ENCODE measurements at places on chromosomes 3 and 15.
A peak's percentile ranks its signal among the peaks of the same experiment; 100 is the strongest.

- DNase-seq, result no peak
These were observed 29.4 kb downstream of the NR2F2 start for GRCh38 chr15:96359616-96360521.

- DNase-seq, result no peak
These were observed 664 bp upstream of the PIK3CA start for GRCh38 chr3:179147514-179147872.

- DNase-seq, result no peak
These were observed 354.9 kb downstream of the RSL24D1 start for GRCh38 chr15:54841701-54842305.

DNA sequence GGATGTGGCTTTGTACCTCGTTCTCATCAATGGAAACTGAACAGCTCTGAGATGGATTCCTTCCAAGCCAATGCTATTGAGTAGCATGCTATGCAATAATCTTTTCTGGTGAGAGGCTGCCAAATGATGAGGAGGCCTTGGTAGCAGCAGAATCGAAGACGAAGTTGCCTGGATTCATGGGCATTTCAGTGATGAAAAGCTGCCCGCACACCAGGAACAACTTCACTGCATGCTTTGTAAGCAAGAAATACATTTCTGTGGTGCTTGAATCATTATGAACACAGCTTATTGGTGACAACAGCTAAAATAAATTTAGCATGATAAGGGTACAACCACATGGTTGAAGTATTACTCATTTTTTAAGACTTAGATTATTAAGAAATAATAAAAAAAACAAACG is 246.8 kb upstream of the ROBO1 start:
- DNase-seq, result no peak

GRCh38 chr3:176193032-176193730 is 1004.1 kb downstream of the TBL1XR1 start:
- DNase-seq, result no peak

DNA sequence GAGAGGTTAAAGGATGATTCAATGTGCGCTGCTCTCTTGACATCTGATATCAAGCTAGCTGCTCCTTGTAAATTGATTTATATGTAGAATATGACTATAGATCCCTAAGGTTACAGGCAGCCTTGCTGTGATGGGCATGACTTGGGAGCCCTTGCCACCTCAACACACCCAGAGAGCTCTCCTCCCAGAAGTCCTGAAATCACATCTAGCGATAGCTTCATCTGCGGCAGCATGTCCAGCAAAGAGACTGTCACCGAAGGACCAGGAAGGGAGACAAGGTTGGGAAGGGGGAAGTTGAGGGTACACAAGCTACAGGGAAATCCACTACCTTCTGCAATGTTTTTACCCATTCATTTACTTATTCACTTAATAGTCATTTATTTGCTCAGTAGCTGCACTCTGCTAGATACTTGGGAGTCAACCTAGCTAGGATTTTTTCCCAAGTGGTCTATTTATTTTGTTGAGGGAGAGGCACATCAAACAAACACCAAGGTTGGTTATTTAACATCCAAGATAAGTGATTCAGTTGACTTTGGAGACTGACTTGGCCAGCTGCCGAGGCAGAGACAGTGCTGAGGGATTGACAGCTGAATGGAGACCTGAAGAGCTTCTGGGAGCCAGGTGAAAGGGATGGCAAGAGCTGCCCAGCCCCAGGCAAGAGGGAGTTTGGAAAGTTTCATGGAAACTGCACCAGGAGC is 205.8 kb upstream of the IL12A start:
- no peak for DNase-seq

- no peak for DNase-seq
These were observed 11.1 kb upstream of the ROPN1B start for GRCh38 chr3:125957674-125958510.

GRCh38 chr3:71600646-71601288 is 17.2 kb upstream of the FOXP1 start:
- DNase-seq, result no peak

DNA sequence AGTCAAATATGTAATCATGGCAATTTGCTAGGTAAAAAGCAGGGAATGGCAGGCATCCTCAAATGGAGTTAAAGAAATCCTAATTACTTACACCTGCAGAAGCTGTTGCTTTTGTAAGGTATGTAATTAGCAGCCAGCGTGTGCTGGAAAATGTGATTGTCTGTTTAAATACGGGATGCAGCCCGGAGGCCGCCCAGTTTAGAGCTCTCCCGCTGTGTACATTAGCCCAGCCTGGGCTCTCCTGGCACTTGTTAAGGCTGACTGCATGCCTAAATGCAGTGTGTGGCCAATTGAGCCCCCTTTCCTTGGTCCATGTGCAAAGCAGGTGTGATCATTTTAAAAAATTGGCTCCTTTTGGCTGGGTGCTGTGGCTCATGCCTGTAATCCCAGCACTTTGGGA is 9.0 kb downstream of the DPH3 start:
- DNase-seq, result no peak

GRCh38 chr3:25448750-25449692 is 21.0 kb downstream of the RARB start:
- DNase-seq, result peak; percentile 33

GRCh38 chr3:158961471-158961870 is 159.6 kb downstream of the MFSD1 start:
- DNase-seq, result no peak

- no peak for DNase-seq
These were observed 32.4 kb downstream of the SCN5A start for GRCh38 chr3:38617137-38617536.

DNA sequence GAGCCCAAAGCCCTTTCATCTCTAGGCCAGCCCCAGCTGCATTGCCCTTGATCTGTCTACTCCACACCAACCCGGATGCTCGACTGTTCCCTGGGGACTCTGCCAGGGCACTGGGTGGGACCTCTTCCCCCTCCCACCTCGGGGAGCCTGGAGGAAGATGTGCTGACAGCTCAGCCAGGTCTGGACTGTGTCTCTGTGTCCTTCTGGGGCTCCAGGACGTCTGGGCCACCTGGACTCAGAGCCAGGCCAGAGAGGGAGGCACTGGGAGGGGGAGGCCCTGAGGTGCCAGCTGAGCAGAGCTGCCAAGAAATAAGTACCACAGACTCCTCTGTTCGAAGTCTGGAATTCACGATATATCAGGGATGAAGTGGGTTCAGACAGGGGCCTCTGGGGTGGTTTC is 5.8 kb upstream of the HCN4 start:
- DNase-seq, result no peak

- DNase-seq, result no peak
These were observed 62.2 kb downstream of the SOX2 start for GRCh38 chr3:181773921-181774320.

GRCh38 chr3:159761369-159761768 is 227.3 kb upstream of the IL12A start:
- no peak for DNase-seq

GRCh38 chr3:46942076-46942475 is 34.5 kb downstream of the CCDC12 start:
- no peak for DNase-seq

DNA sequence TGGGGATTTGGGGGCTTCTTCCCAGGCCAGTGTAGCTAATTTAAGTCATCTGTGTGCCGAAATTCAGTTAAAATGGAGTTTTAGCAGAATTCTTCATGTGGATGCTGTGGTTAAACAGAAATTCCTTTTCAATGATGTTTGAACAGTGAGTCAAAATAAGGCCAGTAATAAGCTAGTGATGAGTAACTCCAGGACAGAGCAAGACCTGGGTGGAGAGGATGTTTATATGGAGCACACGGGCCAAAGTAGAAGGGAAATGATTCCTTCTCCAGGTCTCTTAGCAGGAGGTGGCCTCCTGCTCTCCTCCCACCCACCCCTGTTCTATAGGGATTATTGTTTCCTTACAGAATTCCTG is 31.9 kb upstream of the UACA start:
- DNase-seq, result peak; percentile 84

DNA sequence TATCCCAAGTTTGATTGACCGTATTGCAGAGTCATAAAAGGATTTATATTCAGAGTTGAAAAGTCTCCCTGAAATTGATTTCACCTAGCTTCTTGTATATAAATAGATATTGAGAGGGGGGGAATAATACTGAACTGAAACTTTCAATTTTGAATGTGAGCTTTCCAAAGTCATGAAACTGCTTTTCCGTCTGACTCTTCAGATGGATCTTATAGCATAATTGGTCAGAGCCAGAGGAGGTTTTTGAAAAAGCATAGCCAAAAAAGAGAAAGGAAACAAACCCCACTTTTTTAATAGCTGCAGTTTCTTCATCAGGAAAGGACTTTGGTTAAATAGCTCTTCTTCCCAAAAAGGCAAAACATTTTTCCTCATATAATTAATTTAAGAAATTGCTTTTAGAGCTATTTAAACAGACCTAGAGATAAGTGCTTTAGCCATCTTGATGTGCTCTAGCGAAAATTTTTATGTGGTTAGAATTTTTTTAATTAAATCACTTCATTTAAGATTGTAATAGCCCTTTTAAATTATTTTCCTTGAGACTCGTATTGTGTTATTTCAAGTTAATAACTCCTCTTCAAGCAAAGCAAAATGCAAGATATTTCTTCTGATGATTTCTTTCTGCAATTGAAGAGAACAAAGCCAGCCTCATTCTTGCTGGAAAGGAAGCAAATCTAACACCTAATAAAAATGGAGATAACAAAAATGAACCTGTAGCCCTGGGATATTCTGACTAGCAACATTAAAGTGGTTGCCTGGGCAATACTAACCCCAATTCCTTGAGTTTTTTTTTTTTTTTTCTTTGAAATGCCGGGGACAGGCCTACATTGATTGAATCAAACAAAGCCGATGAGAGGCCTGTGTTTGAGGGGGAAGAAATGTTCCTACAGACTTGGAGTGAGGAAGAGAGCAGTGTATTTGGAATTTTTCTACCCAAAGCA is 173.6 kb downstream of the PTPRG start:
- DNase-seq, result no peak

DNA sequence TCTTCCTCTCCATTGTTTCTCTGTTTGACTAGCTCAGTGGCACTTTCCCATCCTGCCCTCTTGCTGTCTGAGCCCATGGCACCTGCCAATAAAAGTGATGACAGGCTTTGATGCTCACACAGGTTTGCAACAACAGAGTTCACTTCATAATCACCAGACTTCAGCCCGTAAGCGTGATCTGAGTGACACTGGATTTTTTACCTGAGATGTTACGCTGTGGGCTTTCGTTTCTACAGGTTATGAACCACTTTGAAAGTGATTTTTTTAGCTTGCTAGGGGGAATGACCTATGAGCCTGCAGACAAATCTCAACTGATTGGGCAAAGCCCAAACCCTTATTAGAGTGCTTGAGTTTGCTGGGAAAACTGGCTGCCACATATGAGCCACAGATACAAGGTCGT is 173.9 kb upstream of the ICE2 start:
- DNase-seq, result no peak

DNA sequence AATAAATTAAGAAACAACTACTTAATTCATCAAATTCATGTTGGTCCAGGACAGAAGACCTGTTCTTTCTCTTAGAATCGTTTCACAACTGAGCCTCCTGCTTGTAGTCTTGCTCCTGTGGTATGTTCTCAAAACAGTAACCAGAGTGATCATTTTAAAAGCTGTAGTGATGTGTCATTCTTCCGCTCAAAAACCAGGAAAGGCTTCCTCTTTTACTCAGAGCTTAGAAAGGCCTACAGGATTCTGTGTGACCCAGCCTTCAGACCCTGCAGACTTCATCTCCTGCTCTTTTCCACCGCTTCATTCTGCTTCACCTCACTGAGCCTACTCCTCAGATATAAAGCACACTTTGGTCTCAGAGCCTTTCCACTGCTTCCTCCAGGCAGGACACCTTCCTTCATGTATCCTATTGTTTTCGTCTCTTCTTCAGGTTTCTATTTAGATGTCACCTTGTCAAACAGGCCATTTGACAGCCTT is 22.7 kb downstream of the ST6GAL1 start:
- DNase-seq, result no peak

DNA sequence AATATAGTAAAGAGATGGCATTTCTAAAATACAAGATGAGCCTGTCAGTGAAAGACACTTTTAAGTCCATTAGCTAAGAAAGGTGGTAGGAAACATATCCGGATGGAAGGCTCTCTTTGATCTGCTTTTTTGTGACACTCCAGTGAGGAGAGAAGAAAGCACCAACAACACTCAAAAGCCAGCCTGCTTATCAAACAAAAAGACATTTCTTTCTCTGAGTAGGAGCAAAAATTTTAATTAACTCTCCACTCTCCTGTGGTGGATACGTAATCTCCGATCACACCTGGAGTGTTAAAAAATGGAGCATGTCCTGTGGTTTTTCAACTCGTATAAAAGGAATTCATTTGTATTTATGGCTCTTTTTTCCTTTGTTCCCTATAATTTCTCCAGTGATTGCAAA is 65.3 kb downstream of the OXNAD1 start:
- no peak for DNase-seq

DNA sequence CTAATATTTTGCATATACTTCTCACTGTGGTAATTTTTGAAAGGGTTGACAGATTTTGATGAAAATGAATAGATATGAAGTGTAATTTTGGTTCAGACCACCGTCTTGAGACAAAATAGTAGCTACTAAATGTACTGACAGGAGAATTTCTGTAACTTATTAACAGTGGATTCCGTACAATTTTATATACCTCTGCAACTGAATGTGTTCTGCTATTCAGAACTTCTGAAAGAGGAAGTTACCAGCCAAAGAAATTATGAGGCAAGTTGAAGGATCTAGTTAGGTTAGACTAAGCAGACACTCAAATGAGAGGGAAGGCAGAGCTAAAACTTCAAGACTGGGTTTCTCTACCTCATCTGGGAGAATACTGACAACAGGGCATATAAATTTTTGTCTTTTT is 29.4 kb downstream of the GAP43 start:
- no peak for DNase-seq

DNA sequence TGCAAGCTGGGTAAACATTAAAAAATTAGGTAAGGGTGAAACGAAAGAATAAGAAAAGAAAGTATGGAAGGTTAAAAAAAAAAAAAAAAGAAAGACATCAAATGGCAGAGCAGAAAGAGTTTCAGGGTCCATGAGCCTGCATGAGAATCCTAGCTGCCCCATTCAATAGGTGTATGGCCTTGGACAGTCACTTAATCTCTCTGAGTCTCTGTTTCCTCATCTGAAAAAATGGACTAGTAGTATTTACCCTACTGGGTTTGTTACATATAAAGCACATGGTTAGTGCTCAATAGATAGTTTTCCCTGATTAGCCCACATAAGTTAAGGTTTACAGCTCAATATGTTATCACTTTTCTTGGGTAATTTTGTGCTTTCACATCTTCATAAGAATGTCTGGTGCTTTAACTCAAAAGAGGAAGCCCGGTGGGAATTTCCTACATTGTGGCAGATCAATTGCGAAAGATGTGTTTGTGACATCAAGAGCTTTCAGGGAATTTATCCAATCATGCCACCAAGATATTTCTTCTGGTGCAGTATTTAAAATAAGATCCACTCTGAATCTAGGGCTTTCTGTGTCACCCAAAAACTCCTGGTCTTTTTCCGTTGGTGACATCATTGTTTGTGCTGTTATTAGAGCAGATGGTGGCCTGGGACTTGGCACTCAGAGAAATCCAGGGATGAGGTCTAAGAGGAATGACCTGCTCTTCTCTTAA is 57.2 kb upstream of the UBE2E1 start:
- DNase-seq, result no peak

DNA sequence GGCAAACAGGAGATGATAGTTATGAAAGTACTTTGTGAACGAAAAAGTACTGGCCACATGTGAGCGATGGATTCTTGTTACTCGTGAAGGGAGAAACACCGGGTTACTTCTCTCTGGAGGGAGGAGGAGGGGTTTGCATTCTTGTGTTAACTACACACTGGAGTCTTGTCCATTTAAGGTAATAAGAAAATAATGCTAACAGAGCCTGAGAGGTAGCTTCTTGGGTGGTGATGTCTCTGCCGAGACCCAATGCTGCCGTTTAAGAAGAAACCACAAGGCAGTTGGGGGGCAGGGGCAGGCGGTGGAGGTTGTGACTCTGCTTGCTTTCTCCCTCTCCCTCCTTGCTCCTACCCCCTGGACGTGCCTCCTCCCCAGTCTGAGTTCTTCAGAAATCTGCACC is 100.9 kb upstream of the ROPN1 start:
- no peak for DNase-seq

Measured in fibroblast of the conjunctiva (primary cell).